ENCODE measurements at places on chromosomes 13 and 19. TPM values are rescaled to one million over a fixed set of nuclear protein-coding genes. Genes with fewer than 3 reads are reported as not detected.
A peak's percentile ranks its signal among the peaks of the same experiment; 100 is the strongest.

GRCh38 chr13:31200637-31200971 is 829 bp downstream of the B3GLCT start:
- H3K4me3 ChIP-seq = peak overlapping the region; percentile 82
- peak; percentile 78 for DNase-seq
- no peaks in the 10 kb centered on the region for H3K36me3 ChIP-seq
- H3K27me3 ChIP-seq = no peaks in the 10 kb centered on the region
- H3K27ac ChIP-seq = peak overlapping the region; percentile 61

- H3K4me3 ChIP-seq = peak overlapping the region; percentile 87
- H3K4me1 ChIP-seq = peaks cover 10% of the 10 kb centered on the region
- no peak overlapping the region for H3K27ac ChIP-seq
- DNase-seq = peak; percentile 74
- peaks cover 8% of the 10 kb centered on the region for H3K36me3 ChIP-seq
- no peaks in the 10 kb centered on the region for H3K27me3 ChIP-seq
These were observed 2.2 kb downstream of the TSC22D1 start for GRCh38 chr13:44573790-44574465.

Gene NLRP5
- not detected for total RNA-seq

DNA sequence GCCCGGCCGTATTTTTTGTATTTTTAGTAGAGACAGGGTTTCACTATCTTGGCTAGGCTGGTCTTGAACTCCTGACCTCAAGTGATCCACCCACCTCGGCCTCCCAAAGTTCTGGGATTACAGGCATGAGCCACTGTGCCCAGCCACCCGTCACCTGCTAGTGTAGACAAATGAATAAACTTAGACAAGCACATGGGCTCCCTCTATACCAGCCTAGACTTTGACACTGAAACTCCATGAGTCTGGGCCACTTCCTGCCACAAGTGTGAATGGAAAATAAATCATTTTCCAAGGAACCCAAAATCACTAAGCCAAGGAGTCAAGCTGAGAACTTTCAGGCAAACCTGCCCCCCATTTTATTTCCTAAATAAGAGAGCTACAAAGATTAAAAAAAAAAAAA is 27.0 kb upstream of the TPT1 start:
- peaks cover 16% of the 10 kb centered on the region for H3K36me3 ChIP-seq
- peaks cover 11% of the 10 kb centered on the region for H3K4me1 ChIP-seq
- no peak for DNase-seq
- no peaks in the 10 kb centered on the region for H3K27me3 ChIP-seq
- H3K4me3 ChIP-seq = no peak overlapping the region

DNA sequence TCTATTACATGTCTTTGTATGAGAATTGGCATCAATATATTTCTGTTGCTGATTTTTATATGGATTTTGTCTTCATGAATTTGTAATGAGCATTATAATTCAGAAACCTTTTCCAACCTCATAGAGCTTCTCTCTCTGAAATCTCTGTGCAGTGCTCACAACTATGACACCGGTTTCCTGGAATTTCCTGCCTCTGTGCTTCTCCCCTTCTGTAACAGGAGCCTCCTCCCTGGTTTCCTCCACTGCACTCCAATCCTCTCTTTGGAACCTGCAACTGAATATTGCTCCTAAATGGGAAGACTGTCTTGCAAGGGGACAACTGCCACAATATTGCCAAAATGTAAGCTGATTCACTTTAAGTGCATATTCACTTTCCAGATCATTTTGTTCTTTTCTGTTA is 1147.9 kb downstream of the UQCRFS1 start:
- H3K27me3 ChIP-seq = no peaks in the 10 kb centered on the region
- no peaks in the 10 kb centered on the region for H3K36me3 ChIP-seq
- no peaks in the 10 kb centered on the region for H3K4me1 ChIP-seq

- DNase-seq = no peak
- H3K36me3 ChIP-seq = peaks cover 4% of the 10 kb centered on the region
- no peaks in the 10 kb centered on the region for H3K27me3 ChIP-seq
- H3K27ac ChIP-seq = no peak overlapping the region
- H3K4me3 ChIP-seq = no peak overlapping the region
These were observed 88.2 kb downstream of the STK24 start for GRCh38 chr13:98488736-98489135.

Gene NAPSA
- total RNA-seq = 1.9 TPM

DNA sequence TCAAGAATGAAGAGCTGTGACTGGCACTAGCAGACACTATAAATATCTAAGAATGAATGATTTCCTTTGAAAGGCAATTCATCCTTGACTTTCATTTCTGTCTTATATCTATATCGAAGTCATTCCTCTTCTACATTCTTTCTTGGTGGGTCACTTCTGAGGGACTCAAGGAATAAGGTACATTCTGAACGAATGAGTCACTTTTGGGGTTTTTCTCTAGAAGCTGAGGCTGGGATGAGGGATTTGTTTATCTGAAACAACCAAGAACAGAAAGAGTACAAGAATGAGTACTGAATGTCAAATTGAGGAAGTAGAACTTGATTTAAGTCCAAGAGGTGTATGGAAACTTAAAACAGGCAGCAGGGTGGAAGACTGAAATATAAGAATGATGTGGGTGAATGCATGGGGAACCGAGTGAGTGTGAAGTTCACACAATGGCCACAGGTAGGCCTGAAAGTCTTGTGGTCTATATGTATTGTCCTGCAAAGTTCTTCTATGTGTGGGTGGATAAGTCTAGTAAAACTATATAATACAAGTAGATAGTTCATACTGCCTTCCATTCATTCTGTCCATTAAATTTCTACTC is 343.9 kb downstream of the OXGR1 start:
- no peak overlapping the region for H3K4me3 ChIP-seq
- H3K27me3 ChIP-seq = peaks cover 8% of the 10 kb centered on the region
- H3K27ac ChIP-seq = no peak overlapping the region
- no peaks in the 10 kb centered on the region for H3K4me1 ChIP-seq
- DNase-seq = no peak
- no peaks in the 10 kb centered on the region for H3K36me3 ChIP-seq

Gene GPR183
- 0.62 TPM for total RNA-seq

GRCh38 chr13:30415430-30416030 is 6.8 kb upstream of the UBE2L5 start:
- no peak overlapping the region for H3K27ac ChIP-seq
- H3K27me3 ChIP-seq = peaks cover 15% of the 10 kb centered on the region
- no peaks in the 10 kb centered on the region for H3K36me3 ChIP-seq
- H3K4me1 ChIP-seq = no peaks in the 10 kb centered on the region

GRCh38 chr19:31418055-31418454 is 68.8 kb upstream of the TSHZ3 start:
- no peaks in the 10 kb centered on the region for H3K36me3 ChIP-seq
- H3K27ac ChIP-seq = no peak overlapping the region

DNA sequence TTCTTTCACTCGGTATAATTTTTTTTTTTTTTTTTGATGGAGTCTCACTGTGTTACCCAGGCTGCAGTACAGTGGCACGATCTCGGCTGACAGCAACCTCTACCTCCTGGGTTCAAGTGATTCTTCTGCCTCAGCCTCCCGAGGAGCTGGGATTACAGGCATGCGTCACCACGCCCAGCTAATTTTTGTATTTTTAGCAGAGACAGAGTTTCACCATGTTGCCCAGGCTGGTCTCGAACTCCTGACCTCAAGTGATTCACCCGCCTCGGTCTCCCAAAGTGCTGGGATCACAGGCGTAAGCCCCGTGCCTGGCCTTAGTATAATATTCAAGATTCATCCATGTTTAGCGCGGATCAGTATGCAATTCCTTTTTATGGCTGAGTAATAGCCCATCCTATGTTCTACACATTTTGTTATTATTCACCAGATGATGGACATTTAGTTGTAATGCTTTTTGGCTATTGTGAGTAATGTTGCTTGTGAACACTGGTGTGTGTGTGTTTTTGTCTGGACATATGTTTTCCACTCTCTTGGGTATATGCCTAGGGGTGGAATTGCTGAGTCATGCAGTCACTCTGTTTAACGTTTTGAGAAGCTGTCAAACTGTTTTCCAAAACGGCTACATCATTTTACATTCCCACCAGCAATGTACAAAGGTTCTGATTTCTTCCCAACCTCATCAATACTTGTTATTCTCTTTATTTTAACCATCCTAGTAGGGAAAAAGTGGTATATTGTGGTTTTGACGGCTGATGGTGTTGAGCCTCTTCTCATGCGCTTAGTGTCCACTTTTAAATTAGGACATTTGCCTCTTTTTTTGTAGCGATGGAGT is 22.9 kb downstream of the PLEKHF1 start:
- no peak overlapping the region for H3K4me3 ChIP-seq
- no peaks in the 10 kb centered on the region for H3K36me3 ChIP-seq
- no peak overlapping the region for H3K27ac ChIP-seq
- H3K4me1 ChIP-seq = no peaks in the 10 kb centered on the region

- H3K4me1 ChIP-seq = peaks cover 3% of the 10 kb centered on the region
- peak overlapping the region; percentile 95 for H3K27ac ChIP-seq
- DNase-seq = peak; percentile 72
- H3K27me3 ChIP-seq = no peaks in the 10 kb centered on the region
These were observed 790 bp downstream of the TPM4 start for GRCh38 chr19:16076958-16077611.

DNA sequence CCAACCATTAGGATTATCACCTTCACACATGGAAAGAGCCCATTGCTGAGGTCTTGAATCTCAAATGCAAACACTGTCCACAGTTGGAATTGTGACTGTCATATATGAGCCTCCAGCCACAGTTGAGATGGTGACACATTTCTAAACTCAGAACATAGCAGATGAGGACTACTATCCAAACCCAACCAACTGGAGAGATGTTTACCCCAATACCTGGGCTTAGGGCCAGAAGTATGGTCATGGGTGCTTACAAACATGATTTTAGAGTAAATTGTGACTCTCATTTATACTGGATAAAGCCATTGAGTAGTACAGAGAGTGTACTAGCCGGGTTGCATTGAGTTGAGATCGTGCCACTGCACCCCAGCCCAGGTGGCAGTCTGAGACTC is 14.0 kb upstream of the ZNF681 start:
- no peak overlapping the region for H3K27ac ChIP-seq
- no peaks in the 10 kb centered on the region for H3K4me1 ChIP-seq
- H3K27me3 ChIP-seq = no peaks in the 10 kb centered on the region
- no peak overlapping the region for H3K4me3 ChIP-seq
- no peak for DNase-seq

Gene WTIP
- 53.5 TPM for total RNA-seq

DNA sequence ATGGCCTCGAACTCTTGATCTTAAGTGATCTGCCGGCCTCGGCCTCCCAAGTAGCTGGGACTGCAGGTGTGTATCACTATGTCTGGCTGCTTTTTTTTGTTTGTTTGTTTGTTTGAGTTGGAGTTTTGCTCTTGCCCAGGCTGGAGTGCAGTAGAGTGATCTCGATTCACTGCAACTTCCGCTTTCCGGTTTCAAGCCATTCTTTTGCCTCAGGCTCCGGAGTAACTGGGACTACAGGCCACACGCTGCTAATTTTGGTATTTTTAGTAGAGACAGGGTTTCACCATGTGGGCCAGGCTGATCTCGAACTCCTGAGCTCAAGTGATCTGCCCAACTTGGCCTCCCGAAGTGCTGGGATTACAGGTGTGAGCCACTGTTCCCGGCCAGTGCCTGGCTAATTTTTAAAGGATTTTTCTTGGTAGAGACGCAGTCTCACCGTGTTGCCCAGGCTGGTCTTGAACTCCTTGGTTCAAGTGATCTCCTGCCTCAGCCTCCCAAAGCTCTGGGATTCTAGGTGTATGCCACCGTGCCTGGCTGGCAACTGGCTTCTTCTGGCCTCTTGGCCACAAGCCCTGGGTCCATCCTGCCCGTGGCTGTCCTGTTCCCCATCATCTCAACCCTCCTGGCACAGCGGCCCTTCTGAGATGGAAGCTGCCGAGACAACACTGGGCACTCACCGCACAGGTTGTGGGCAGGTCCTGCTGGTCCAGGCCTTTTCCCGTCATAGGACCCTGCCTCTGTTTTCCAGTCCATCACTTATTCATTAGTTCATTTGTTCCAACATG is 11.5 kb downstream of the TECR start:
- no peak overlapping the region for H3K27ac ChIP-seq
- H3K36me3 ChIP-seq = no peaks in the 10 kb centered on the region
- DNase-seq = no peak
- H3K4me3 ChIP-seq = no peak overlapping the region
- H3K27me3 ChIP-seq = no peaks in the 10 kb centered on the region

- H3K4me1 ChIP-seq = no peaks in the 10 kb centered on the region
- no peak within 1 kb of the TSS for H3K4me3 ChIP-seq
- no peaks in the 10 kb centered on the region for H3K36me3 ChIP-seq
- H3K27ac ChIP-seq = no peak within 1 kb of the TSS
- DNase-seq = no peak
These were observed at the start of gene SHISA7 for GRCh38 chr19:55443045-55443823. TSS of gene SHISA7 (minus strand) at chr19:55443300. CDS start at chr19:55442863, 437 bp downstream.

DNA sequence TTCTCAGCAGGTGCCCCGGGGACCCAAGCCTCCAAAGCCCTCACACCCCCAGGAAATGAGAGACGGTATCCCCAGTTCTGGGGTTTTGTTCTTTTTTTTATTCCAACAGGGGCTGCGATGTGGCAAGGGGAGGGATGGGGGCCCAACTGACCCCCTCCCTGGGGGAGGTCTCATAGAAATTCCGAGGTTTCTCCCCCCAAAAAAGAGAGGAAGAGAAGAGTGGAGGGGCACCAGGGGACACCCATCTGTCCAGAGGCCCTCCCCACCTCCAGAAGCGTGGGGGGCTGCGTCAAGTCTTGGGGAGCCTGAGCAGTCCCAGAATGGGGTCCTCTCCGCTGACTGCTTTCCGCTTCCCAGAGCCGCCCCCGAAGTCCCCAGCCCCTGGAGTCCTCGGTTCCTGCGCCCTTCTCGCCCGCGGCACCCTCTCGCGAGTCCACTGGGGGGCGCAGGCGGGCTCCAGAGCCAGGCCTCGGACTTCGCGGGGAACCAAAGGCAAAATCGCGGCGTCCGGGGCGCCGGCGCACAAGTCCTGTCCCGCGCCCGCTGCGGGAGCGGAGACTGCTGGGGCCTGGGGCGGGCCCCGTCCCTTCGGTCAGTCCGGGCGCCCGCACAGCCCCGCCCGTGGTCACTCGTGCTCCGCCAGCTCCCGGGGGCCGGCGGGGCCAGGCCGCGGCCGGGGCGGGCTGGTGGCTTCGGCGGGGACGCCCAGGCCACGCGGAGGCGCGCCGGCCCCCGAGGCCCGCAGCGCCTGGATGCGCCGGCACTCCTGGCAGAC is 4.4 kb upstream of the ATP1A3 start:
- no peaks in the 10 kb centered on the region for H3K4me1 ChIP-seq
- peak; percentile 93 for DNase-seq
- no peak overlapping the region for H3K27ac ChIP-seq

DNA sequence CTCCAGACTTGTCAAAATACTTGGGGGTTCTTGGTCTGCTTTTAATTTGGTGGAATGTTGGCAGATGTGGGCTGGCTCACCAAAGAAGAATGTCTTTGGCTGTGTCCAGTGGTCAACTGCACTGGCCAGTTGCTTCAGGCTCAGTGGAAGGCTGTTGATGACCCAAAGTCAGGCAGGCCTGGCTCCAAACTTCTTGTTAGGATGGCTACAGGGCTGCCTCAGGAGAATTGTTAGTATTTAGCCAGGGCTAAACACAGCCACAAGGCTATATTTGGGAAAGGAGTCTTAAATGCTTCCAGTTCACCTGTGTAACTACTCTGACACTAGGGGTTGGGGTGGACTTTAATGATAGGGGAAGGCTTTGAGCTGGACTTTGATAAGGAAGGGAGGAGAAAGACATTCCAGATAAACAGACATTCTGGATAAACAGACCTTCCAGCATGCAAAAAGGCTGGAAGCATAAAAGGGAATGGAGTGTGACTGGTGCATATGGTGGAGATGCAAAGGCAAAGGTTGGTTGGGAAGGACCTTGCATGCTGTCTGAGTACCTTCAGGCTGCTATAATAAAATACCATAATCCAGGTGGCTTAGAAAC is 116.8 kb downstream of the FOXO1 start:
- H3K27ac ChIP-seq = no peak overlapping the region

Gene SIGLECL1
- not detected for total RNA-seq

- peaks cover 44% of the 10 kb centered on the region for H3K36me3 ChIP-seq
- peak; percentile 93 for DNase-seq
- H3K4me1 ChIP-seq = peaks cover 4% of the 10 kb centered on the region
- peak within 1 kb of the TSS; percentile 99 for H3K27ac ChIP-seq
- H3K4me3 ChIP-seq = peak within 1 kb of the TSS; percentile 94
- no peaks in the 10 kb centered on the region for H3K27me3 ChIP-seq
These were observed at the start of gene CYTH2 for GRCh38 chr19:48469289-48469881. TSS of gene CYTH2 (plus strand) at chr19:48469369. CDS start at chr19:48469508, 139 bp downstream.

Measured in endodermal cell (in vitro differentiated cells).